ENCODE measurements at places on chromosomes 2 and 18. TPM values are rescaled to one million over a fixed set of nuclear protein-coding genes. Genes with fewer than 3 reads are reported as not detected.

DNA sequence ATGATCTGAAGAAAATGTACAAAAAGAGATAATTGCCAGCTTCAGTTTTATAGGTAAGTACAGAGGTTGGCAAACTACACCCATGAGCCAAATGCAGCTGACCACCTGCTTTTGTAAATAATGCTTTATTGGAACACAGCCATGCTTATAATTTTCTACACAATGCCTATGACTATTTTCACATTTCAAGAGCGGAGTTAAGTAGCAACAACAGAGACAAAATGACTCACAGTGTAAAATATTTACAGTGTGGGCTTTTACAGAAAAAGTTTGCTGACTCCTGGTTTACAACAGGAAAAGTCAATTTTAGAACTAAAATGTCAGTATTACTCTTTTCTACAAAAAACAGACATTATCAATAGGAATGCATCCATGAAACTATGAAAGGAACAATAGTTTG, 26.0 kb downstream of the CWC22 start:
- DNase-seq, result no peak

- DNase-seq, result no peak
Measured at GRCh38 chr2:239065962-239066361, 218.1 kb downstream of the TWIST2 start.

- no peak for DNase-seq
Measured at GRCh38 chr18:68053290-68053689, 536.8 kb upstream of the DSEL start.

DNA sequence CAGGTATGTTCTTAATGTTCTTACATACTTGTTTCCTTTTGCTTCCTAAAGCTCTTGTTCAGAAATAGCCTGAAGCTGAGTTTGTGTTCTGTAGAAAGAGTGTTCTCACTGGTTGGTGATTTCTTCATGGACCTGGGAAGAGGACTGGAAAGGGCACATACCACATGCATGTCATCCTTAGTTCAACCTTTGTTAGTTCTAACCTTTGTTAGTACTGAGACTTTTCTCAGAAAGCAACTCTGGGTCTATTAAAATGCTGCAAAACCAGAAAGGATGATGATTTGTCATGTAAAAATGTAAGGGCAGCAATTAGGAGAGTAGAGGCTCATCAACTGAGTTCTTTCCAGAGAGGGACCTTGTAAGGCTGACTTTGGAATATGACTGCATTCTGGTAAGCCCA, 2.5 kb upstream of the FAP start:
- no peak for DNase-seq

DNA sequence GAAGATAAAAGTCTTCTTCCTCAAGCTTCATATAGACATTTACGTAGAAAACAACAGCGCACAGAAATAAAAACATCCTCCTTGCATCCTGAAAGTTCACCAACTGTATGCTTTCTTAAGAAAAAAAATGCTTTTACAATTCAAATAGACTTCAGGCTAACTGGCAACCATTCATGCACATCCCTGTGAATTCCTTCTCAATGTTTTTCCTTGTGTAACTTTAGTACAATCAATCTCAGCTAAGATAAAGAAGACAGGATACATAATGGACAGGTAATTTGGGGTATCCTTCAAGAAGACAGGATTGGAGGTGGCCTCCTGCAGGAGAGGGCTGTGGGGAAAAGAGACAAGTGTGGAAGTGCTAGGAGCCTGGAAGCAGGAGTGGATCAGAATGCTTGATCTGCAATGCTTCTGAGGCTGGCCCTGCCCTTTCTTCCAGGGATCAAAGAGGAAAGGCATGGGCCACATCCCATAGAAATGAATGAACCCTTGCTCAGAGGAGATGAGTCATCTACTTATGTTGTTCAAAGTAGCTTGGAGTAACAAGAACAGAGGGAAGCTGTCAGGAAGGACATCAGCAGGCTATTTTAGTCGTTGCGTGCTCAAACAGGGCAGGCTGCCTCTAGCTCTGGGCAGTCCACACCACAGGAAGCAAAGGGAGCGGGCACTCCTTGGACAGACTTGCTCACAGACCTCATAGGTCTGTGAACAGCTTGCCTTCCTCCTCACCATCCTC, 126.6 kb downstream of the TMEM131 start:
- no peak for DNase-seq

Gene CRYGC
- total RNA-seq, result not detected

All from liver (tissue), 10 donors.